ENCODE measurements at places on chromosomes 5 and 9.

GRCh38 chr9:123112015-123112975 lies 78.8 kb downstream of the GPR21 start:
- no peak for DNase-seq

- no peak for DNase-seq
Observed at GRCh38 chr5:133807348-133807747, 161.1 kb downstream of the C5orf15 start.

DNA sequence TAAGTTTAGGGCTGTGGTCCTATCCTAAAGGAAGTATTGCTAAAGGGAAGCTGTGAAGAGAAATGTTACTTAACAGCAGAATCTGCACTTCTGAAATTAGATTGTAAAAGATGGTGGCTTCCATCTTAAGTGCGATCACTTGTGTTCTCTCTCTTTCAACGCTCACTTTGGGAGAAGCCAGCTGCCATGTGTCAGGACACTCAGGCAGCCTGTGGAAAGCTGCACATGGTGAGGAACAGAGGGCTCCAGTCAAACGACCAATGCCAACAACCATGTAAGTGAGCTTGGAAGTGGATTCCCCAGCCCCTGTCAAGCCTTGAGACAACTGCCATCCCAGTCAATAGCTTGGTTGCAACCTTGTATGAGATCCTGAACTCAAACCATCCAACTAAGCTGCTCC lies 51.7 kb upstream of the GLRX start:
- DNase-seq, result no peak

DNA sequence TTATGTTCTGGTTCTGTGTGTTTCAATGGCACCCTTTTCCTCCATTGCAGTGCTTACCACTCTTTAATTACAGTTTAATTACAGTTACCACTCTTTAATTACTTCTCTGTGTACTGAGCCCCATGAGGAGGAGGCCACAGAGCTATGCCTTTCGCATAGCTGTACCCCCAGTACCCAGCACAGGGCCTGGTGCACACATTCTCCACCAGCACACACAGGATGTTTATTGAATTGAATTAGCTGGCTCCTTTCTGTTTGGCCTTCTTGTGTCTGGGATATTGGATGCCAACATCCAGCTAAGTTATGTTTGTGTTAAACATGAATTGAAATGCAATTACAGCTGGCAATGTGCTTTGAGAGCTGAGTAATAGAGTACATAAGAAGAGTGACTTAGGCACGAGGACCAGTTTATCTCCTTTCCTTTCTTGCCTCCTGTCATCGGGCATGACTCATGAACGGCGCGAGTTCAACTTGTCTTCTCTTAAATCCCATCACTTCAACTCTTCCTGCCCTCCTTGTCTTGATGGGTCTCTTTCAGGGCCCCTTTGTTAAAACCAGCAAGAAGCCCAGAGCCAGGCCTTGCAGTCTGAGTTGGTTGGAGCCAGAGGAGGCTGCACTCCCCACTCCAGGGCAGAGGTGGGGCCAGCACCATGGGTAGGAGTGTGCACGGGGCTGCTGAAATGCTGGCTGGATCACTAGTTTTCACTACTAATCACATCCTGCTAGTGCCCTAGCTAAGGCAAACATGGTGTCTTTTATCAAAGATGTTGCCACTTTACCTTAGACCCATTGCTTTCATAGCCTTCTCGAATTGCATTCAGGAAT lies 37.4 kb downstream of the MVB12B start:
- DNase-seq, result no peak

DNA sequence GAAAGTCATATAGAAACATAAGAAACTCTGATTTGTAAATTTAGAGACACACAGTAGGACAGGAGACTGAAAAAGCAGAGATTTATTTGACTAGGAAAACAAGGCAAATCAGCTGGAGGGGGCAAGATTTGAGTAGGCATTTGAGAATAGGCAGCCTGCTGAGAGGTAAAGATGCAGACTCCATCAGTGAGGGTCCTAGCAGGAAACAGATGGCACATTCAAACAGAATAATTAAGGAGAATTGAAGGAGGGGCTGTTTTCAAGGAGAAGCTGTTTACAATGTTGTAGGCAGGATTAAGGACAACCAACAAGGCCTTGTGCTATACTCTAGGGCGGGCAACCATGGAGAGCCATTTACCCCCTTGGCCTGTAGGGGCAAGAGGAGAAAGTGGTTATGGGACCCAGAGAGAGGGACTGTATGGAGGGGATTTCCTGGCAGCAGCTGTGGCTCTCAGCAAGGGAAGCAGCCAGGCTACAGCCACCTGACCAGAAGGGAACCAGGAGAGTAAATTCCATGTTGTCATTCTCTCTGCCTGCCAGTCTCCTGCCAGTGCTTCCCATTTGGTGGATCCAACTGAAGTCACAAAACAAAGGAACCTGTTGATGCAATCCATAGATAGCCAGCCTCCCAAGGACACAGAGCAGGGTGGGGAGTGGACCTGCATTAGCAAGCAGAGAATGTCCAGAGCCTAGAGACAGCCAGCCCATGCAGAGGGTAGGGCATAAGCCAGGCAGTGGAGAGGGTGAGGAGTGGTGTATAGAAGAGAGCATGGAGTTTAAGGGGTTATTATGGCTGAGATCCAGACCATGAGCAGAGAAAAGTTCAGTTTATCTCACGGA lies 38.2 kb downstream of the PAPPA start:
- no peak for DNase-seq

DNA sequence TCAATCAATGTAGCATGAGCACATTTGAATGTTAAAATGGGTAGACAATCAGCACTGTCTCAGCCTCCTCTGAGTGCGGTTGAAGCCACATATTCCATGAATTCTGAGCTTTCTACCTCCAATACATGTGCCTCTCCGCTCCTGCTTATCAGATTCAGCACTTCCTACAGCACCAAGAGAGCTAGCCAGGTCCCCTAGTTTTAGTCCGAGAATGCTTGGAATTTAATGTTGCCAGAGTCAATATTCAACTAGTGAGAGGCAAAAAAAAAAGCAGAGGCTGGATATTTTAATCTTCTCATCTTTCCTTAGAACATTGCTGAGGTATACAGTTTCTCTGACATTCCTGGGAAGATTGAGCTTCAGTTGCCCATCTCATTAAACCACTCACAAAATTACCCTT lies 1979.1 kb upstream of the CDH9 start:
- no peak for DNase-seq

GRCh38 chr9:4997196-4997595 lies 12.1 kb downstream of the JAK2 start:
- DNase-seq, result no peak

GRCh38 chr9:68980341-68980914 lies 33.5 kb downstream of the PRKACG start:
- no peak for DNase-seq

DNA sequence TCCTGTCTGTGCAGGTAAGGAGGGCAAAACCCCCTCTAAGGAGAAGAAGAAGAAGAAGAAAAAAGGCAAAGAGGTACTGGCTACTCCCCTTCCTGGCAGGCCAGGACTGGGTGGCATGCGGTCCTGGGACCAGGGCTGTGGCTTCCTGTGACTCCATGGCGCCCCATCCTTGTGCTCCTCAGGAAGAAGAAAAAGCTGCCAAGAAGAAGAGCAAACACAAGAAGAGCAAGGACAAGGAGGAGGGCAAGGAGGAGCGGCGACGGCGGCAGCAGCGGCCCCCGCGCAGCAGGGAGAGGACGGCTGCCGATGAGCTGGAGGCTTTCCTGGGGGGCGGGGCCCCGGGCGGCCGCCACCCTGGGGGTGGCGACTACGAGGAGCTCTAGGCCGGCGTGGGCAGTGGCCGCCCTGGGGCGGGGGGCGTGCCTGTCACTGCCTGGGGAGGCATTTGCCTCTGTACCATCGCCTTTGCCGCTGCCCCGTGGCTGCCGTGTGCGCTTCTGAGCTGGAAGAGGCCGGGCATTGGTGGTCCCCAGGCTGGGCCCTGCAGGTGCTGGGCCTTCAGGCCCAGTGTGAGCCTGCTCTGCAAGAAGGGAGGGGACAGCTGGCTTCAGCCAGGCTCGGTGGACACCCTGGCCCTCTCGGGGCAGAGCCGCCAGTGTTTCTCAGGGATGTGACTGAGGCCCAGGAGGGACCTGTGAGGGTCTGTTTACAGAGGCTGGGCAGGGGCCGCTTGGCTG lies 2.0 kb upstream of the AJM1 start:
- no peak for DNase-seq

- no peak for DNase-seq
Observed at GRCh38 chr9:132327537-132327936, 27.2 kb downstream of the SETX start.

DNA sequence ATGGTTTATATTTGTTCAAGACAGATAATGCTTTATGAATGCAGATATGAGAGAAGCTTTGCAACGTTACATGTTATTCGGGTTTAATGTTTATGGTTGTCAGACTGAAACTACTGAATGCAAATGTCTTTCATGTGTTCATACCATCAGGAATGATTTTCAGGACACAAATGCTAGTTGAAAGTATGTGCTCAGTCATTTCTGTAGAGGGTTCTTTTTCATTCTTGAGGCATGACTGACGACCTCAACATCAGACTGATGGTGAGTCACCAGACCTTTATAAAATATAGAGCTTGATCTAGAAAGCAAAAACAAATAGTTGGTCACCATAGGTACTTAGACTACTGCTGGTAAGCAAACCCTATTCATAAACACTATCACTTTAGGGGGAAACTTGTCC lies 287.3 kb upstream of the NUDT12 start:
- no peak for DNase-seq

- no peak for DNase-seq
Observed at GRCh38 chr9:101325053-101325452, 59.8 kb downstream of the BAAT start.

- no peak for DNase-seq
Observed at GRCh38 chr5:154081246-154081645, 42.5 kb downstream of the MFAP3 start.

- DNase-seq, result no peak
Observed at GRCh38 chr9:126869368-126869767, 8.9 kb downstream of the ZBTB34 start.

DNA sequence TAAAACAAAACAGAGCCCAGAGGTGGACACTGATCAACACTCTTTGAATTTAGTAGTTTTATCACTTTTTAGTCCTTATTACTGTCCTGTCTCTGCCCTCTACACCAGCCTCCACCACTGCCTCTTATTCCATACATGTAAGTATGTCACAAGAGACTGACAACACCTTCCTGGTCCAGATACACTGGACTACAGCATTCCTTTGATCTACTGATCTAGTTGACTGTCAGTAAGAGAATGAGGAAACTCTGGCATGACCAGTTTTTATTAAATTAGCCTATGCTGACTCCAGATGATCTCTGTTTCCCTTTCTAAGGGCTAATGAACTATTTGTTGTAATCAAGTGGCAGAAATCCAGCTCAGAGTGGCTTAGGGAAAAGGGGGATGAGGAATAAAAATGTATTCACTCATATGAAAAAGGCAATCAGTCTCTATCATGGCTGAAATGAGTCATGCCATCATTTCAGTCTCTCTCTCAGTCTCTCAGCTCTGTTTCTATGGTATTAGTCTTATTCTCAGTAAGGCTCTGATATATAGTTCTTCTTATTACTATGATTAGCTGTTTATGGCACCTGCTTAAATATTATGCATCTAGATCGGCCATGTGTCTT lies 5.5 kb downstream of the ARHGEF37 start:
- no peak for DNase-seq

DNA sequence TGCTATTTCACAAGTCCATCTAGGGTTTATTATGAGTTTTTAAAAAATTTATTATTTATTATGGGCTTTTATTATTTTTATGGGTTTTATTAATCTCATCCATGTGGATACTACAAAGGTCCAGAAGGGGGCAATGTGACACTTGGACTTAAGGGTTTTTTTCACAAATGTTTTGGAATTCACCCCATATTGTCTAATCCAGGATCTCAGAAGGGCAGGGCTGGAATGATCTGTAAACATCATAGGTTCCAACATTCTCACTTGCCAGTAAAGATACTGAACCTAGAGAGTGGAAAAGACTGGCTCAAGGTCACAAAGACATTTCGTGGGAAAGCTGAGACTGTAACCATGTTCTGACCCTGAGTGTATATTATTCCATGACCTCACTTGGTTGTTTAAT lies 35.6 kb downstream of the NIM1K start:
- DNase-seq, result no peak

DNA sequence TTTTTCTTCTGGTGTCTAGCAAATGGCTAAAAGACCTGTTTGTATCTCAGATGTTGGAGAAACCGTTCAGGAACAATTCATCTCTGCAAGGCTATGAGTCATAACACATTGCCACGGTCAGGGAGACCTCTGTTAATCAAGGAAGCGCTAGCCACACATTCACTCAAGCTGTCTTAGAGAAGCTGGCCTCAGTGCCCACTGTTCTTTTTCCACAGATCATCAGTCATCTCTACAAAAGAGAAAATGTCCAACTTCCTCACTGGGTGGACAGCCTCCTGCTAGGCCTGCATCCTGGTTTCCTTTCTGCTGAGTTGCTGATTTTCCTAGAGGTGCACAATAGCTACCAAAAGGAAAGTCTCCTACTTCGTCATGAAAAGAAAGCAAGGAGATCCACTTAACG lies 360.5 kb downstream of the BNC2 start:
- no peak for DNase-seq

DNA sequence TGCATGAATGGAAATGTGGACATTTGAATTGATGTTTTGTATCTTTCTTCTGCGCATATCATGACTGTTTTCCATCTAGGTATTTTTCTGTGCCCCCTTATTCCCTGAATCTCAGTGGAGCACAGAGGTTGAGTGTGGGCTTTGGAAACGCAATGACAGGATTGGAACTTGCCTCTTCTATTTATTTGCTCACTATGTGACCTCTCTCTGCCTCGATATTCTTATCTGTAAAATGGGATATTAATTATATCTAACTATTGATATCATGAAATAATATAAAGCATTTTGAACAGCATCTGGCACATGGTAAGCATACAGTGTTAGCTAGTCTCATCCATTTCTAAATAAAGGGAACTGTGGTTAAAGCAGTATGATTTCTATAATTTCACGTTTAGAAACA lies 26.0 kb downstream of the HABP4 start:
- DNase-seq, result no peak

DNA sequence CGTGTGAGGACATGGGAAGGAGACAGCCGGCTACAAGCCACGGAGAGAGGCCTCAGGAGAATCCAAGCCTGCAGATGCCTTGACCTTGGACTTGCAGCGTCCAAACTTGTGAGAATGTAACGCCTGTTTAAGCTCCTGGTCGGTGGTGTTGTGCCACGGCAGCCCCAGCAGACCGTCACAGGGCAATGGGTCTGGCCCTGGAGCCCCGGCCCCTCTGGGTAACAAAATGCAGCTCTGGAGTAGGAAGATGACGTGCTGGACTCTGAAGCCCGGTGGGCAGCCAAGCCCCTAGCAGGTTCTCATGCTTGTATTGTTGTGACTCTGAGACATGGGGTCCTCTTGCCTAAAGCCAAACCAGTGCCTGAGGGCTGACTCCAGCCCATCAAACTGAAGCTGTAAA lies 174.7 kb downstream of the IRX2 start:
- DNase-seq, result no peak

GRCh38 chr5:9617739-9618504 lies 12.2 kb downstream of the TAS2R1 start:
- DNase-seq, result no peak

- DNase-seq, result no peak
Observed at GRCh38 chr5:113054899-113055298, 78.3 kb downstream of the DCP2 start.

Measured in stimulated activated CD4-positive, alpha-beta T cell treated with anti-CD3 and anti-CD28 coated beads, TNF-alpha, amount 100 ng/mL, for 24 hours (primary cell).